ENCODE measurements at places on chromosomes 7 and 10. TPM values are rescaled to one million over a fixed set of nuclear protein-coding genes. Genes with fewer than 3 reads are reported as not detected.
A peak's percentile ranks its signal among the peaks of the same experiment; 100 is the strongest.

WEE2 gene
- not detected for total RNA-seq

DNA sequence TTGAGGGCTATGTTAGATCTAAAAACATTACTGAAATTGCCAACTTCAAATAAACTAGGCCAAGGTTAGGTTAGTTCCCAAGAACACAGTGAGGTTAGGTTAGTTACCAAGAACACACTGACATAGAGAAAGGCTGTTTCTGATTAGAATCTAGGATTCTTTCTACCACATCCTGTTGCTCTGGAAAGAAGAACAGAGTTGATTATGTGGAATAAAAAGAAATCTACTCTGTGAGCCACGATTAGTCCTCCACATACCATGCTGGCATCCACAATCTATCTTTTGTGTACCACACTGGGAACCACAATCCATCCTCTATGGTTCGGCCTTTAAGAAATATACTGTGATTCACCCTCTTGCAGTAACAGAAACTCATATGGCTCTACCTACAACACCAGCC is 91.4 kb downstream of the LRRTM3 start:
- no peak for DNase-seq

ESYT2 gene
- total RNA-seq: 41.1 TPM

CCDC172 gene
- not detected for total RNA-seq

- no peak for DNase-seq
Measured at GRCh38 chr10:61732629-61733278, 70.0 kb downstream of the CABCOCO1 start.

DNA sequence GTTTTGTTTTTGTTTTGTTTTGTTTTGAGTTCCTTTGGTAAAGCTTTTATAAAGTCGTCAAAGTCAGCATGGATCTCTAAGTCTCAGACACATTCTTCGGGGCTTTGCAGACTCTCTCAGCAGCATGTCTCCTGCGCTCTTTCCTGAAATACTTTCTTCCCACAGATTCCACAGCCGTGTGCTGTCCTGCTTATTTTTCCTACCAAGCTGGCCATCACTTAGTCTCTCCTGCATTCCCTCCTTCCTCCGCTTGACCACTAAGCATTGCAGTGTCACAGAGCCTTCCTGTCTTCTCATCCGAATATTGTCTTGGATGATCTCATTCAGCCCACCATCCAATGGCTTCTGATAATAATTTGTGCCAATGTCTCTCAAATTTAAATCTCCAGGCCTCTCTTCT is 434.3 kb upstream of the C7orf33 start:
- no peak for DNase-seq

- no peak for DNase-seq
Measured at GRCh38 chr7:21131897-21132296, 296.0 kb upstream of the SP4 start.

- DNase-seq: no peak
Measured at GRCh38 chr7:71739520-71740173, 607.7 kb downstream of the GALNT17 start.

- no peak for DNase-seq
Measured at GRCh38 chr10:55019439-55019838, 218.4 kb upstream of the PCDH15 start.

ANK3 gene
- total RNA-seq: 179 TPM

SLC29A4 gene
- total RNA-seq: 3.7 TPM

- no peak for DNase-seq
Measured at GRCh38 chr10:132925071-132925561, 17.3 kb downstream of the CFAP46 start.

GRCh38 chr7:140238778-140239652 is 62.2 kb upstream of the KDM7A start:
- DNase-seq: no peak

EPO gene
- total RNA-seq: not detected

- DNase-seq: no peak
Measured at GRCh38 chr10:73898730-73899410, 12.1 kb upstream of the PLAU start.

IGF2BP3 gene
- total RNA-seq: 0.38 TPM

ITGA8 gene
- 1.7 TPM for total RNA-seq

GRCh38 chr7:504221-505111 is 15.2 kb downstream of the PDGFA start:
- peak; percentile 12 for DNase-seq

LDB3 gene
- total RNA-seq: 1,542 TPM

SGMS1 gene
- 18.6 TPM for total RNA-seq

APBB1IP gene
- 2.6 TPM for total RNA-seq

DNA sequence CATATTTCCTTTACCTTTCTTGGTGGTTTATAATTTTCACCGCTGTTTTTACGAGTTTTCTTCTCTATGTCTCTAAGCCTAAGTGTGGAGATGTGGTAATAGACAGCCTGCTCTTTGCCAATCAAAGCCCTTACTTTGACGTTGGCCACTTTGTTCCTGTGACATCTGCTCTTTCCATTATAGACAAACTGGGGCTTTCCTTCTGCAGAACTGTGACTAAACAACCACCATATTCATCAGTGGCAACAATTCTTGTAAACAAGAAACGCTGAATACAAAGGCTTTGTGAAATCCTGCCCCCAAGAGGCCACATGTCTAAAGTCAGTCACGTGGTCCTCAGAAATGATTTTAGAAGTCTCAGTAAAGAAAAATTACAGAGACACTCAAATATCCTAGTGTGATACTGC is 59.6 kb upstream of the CAPZA2 start:
- DNase-seq: no peak

GRCh38 chr7:129698516-129699418 is 87.2 kb downstream of the NRF1 start:
- no peak for DNase-seq

CDC14C gene
- total RNA-seq: not detected

GRCh38 chr7:138900035-138900828 is 81.0 kb downstream of the KIAA1549 start:
- DNase-seq: no peak

- no peak for DNase-seq
Measured at GRCh38 chr10:98848361-98848760, 387.3 kb downstream of the HPSE2 start.

MAGI2 gene
- total RNA-seq: 4.5 TPM
